Vagina (tissue), 2 donors: ENCODE measurements at places on chromosomes 6 and 20.

- DNase-seq = no peak
Observed at GRCh38 chr6:16158943-16159557, 30.2 kb downstream of the MYLIP start.

- DNase-seq = no peak
Observed at GRCh38 chr6:128605961-128606360, 85.6 kb upstream of the PTPRK start.

DNA sequence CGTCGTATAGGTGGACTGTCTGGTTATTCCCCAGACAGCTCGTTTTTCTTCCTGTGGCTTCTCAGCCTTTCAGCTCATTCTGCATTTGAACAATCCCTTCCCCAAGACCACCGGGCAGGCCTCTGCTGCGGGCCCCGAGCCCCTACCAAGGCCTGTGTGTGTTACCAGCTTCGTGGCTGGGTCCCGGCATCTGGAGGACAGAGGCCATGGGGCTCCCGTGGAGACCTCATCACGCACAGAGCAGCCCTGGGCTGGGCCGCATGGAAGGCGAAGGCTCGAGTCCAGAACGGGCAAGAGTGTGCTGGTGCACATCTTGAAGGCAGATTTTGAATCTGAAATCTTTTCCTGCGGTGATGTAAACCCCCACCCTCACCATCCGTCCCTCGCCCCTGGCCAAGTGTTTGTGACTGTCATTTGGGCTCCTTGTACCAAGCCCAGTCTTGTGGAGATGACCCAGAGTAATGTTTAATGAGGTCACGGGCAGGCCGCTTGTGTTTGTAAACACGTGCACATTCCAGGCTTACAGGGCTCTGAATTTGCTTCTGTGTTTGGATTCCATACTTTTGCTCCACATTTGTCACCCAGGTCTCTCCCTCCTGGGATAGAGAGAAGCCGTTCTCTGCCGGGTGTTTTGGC is 119.6 kb downstream of the CDH4 start:
- DNase-seq = no peak

- DNase-seq = no peak
Observed at GRCh38 chr6:674956-675355, 18.0 kb downstream of the EXOC2 start.

- no peak for DNase-seq
Observed at GRCh38 chr6:94683409-94683808, 893.9 kb upstream of the MANEA start.

- DNase-seq = no peak
Observed at GRCh38 chr20:62518911-62519310, 43.1 kb upstream of the GATA5 start.

GRCh38 chr6:148199584-148199983 is 143.1 kb upstream of the SASH1 start:
- DNase-seq = no peak

GRCh38 chr6:154632119-154632518 is 101.1 kb upstream of the SCAF8 start:
- no peak for DNase-seq

DNA sequence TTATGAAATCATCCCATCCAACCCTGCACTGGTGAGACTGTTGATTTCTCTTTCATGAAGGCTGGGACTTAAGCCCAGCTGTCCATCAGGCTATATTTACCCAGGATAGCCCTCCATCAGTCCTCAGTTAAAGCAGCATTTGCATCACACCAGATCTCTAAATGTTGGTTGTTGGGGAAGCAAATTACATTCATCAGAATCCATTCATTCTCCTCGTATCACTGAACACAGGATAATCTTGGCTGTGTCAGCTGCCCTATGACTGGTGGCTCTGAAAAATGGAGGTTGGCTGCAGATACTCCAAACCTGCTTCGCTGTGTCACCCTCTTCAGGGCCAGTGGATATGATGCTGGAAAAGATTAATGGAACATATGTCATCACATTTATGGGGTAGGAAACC is 718.3 kb downstream of the KIF16B start:
- no peak for DNase-seq

- DNase-seq = no peak
Observed at GRCh38 chr20:34268851-34269636, 27.8 kb downstream of the ASIP start.

GRCh38 chr6:17224056-17224455 is 57.1 kb upstream of the RBM24 start:
- no peak for DNase-seq

- DNase-seq = no peak
Observed at GRCh38 chr6:106287215-106287614, 38.3 kb downstream of the ATG5 start.

DNA sequence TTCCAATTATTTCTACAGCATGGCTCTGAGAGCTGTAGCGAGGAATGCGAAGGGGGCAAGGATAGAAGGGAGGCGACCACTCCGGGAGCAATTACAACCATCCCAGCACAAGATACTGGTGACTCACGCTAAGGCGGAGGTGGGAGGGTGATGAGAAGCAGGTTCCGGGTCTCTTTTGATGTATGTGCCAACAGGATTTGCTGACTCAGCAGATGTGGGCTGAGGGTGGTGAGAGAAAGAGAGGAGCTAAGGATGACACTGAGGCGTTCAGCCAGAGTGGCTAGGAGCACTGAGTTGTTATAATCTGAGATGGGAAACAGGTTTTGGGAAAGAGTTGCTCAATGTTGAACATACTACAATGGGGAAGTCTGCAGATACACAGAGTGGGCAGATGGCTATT is 9.3 kb upstream of the TXNDC5 start:
- DNase-seq = peak; percentile 72

GRCh38 chr6:36821581-36822335 is 17.5 kb downstream of the CPNE5 start:
- DNase-seq = no peak

GRCh38 chr6:138724015-138724414 is 49.6 kb upstream of the CCDC28A start:
- no peak for DNase-seq

- no peak for DNase-seq
Observed at GRCh38 chr6:21406316-21406715, 187.2 kb upstream of the SOX4 start.

DNA sequence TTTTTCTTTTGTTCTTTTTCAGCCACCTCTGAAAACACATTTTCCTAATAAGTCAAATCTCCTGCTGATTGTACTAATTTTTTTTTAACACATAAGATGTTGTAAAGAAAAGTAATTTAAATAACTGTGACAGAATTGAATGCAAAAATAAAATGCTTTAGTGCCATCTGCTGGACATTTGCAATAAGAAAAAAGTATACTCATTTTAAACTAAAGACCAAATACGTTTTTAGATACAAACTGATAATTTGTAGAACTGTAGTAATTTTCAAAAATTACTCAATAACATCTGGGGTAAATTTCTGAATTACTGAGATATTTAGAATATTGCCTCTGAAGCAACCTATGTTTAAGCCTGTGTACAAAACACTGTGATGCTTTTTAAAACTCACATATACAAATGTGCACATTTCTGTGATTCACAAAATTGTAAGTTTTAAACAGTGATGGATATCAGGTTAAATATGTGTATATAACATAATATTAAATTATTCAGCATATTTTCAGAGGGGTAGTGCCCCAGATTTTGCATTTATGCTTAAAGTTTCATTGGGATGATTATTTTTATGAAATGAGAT is 198.7 kb downstream of the RIMS1 start:
- DNase-seq = no peak

GRCh38 chr6:2055911-2056310 is 189.5 kb downstream of the GMDS start:
- no peak for DNase-seq

DNA sequence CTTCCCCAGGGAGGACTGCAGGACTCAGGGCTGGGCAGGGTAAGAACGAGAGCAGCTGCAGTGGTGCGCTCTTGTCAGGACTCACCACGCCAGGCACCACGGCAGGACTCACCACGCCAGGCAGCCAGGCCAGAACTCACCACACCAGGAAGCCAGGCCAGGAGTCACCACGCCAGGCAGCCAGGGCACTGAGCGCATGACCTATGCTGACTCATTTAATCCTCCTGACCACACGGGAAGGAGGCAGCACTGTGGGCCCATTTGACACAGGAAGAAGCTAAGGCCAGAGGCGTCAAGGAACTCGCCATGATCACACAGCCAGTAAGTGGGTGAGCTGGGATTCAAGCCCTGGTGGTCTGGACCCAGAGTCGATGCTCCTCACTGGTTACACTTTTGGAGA is 189.3 kb downstream of the PREX1 start:
- DNase-seq = no peak

DNA sequence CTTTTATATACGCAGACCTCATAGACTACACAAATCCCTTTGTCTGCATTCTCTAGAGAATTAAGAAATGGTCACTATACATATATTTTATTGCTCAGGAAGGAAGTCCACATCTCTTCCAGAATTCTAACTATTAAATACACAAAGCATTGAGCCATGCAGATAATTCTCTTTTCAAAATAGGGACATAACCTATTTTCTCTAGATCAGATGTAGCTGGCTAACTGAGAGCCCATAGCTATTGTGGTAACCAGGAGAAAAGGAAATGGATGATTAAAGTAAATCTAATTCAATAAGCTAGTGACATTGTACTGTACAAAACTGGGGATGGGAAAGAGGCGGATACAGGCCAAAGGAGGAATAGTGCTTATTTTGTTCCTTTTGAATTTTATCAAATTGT is 137.2 kb downstream of the BACH2 start:
- DNase-seq = no peak

DNA sequence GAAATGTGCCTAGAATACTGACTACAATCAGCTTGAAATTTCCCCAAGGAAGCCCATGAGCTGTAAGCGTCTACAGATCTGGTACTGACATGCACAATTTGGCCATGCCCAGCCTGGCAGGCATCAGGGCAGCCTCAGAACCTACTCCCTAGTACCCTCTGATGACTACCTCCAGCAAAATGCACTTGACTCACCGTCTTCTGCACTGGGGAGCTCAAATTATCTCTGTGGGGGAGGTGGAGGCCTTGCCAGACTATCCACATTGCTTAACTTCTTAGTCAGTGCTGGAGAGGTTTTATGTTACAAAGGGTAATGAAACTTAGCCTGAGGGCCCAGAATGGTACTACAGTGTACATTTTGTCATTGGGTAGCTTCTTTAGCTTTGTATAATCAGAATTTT is 126.0 kb upstream of the ADGRF1 start:
- no peak for DNase-seq

DNA sequence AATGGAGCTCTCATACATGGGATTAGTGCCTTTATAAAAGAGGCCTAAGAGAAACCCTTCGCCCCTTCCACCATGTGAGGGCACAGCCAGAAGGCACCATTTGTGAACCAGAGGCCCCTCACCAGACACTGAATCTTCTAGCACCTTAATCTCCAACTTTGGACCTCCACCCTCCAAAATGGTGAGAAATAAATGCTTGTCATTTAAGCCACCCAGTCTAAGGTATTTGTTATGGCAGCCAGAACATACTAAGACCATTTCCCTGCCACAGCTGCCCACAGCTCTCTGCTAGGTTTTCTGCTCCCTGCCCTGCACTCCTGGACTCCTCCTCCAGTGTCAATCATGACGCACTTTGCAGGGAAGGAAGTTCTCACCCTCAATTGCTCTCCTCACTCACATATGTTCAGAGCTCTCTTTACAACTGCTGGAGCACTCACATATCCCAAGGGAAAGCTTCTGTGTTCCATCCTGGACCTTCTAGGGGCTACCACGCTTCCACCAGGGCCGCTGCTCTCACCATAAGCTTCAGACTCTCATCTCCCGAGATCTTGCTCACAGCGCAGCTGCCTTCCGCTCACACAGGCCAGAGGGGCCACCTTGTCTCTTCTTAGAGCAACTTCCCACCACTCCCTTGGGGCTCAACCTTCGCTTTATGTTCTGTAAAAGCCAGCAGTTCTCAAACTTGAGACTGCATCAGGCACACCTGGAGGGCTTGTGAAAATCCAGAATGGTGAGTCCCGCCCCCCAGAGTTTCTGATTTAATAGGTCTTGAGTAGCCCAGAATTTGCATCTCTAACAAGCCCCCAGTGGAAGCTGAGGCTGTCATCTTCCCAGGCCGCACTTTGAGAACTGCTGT is 1.6 kb upstream of the LY86 start:
- DNase-seq = no peak

GRCh38 chr6:159929819-159930218 is 39.0 kb downstream of the MAS1 start:
- no peak for DNase-seq

DNA sequence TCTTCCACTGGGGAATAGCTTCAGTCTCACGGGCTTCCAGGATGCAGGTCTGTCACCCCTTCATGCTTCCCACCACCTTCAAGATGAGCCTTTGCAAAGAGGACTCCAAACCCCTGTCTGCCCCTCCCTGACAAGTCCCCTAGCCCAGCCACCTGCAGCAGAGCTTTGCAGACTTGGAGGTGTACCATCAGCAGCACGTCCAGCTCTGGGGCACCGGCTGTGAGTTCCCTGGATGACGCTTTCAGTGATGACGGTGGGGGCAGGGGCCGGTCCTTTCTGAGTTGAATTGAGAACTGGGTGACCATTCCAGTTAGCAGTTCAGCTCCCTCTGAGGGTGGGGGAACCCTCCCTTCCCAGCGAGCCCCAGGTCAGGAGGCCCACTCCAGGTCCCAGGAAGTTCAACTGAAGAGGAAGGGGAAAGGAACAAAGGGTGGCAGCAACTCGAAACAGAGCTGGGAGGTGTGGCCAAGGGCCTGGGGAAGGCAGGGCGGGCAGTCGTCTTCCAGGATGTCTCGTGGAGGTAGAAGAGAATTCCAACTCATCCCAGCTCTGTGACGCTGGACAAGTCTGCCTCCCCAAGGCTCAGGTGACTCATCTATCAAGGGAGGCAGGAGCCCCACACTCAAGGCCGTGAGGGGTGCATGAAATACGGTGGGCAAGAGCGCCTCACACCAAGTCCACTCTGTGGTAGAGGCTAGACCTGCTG is 86.0 kb downstream of the PTPN1 start:
- DNase-seq = no peak

GRCh38 chr6:125823180-125823579 is 32.4 kb downstream of the NCOA7 start:
- no peak for DNase-seq
